Parietal lobe (tissue), 2 donors: ENCODE measurements at places on chromosomes 4 and X. TPM values are rescaled to one million over a fixed set of nuclear protein-coding genes. Genes with fewer than 3 reads are reported as not detected.

The RHOXF2 gene
- total RNA-seq, result not detected

The UCP1 gene
- not detected for total RNA-seq

The TRIML2 gene
- not detected for total RNA-seq

The CLNK gene
- not detected for total RNA-seq

The SRP72 gene
- 94.5 TPM for total RNA-seq

The TCEAL7 gene
- total RNA-seq, result 41.0 TPM
